ENCODE measurements at places on chromosomes 7 and 10.

DNA sequence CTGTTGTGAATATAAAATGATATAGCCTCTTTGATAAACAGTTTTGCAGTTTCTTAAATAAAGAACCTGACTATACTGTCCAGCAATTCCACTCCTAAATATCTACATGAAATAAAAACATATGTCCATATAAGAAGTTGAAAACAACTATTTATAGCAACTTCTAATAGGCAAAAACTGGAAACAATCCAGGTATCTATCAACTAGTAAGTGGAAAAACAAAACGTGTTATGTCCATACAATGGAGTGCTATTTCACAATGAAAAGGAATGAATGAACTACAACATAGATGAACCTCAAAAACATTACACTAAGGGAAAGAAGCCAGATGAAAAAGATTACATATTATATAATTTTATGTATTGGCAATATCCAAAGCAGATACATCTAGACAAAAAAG is 268.9 kb downstream of the CSTF2T start:
- no peak for DNase-seq

GRCh38 chr7:68971634-68972340 is 626.5 kb upstream of the AUTS2 start:
- no peak for DNase-seq

DNA sequence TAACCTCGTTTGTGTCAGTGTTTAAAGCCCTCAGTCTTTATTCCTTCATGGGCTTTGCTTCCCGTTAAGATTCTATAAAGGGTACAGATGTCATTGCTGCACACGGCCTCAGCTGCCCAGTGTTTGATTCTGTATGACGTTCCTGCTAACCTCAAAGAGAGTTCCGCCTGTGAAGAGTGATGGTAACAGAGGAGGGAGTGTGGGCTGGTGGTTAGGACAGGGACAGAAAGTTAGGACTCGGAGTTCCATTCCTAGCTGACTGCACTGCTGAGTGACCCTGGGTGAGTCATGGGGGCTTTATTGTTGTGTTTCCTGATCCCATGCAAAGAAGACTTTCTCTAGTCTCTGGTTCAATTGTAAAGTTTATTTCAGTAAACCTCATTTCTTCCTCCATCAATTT is 227.1 kb downstream of the DYNC1I1 start:
- no peak for DNase-seq

GRCh38 chr10:130931256-130931655 is 380.3 kb downstream of the TCERG1L start:
- DNase-seq, result no peak

DNA sequence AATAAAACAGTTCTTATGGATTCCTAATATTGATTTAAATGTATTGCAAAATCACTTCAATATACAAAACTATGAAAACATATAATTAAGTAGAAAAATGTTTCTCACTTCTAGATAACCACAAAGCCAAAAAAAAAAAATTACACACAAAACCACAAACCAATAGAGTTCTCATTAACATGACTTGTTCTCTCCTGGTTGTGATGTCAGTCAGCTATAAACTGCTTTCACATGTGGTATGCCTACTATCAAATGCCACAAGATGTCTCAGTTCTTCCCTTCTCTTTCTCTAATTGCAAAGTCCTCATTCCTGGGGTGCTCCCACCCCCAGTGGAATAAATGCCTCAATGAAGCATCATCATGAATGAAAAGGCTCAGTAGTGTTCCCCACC is 16.6 kb downstream of the GNAI1 start:
- no peak for DNase-seq

DNA sequence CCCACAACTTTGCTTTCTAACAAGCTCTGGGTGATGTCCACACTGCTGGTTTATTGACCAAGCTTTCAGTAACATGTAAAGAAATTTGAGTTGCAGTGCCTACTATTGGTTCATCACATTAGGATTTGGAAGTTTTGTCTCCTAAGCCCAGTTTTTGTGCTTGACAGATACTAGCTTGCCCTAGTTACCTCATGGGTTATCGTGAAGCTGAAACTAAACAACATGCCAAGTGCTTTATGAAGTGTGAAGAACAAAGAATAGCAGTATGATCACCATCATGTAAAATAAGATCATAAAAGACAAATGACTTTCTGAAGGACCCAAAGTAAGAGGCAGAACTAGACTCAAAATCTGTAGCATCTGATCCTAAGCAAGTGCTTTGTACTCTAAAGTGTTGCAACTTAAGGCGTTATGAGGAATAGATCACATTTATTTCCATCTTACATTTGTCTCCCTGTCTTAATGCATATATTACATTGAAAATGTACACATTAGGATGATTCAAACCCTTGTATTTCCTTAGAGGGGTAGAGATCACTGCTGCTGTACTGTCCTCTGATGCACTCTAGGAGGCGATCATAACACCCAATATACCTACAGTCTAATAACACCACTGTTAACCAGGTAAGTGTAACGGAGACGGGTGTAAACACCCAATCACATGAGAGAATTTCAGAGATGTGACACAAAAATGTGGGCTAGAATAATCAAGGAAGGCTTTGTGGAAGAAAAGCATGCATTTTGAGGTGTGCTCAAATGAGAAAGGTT is 71.3 kb downstream of the NRCAM start:
- DNase-seq, result no peak

DNA sequence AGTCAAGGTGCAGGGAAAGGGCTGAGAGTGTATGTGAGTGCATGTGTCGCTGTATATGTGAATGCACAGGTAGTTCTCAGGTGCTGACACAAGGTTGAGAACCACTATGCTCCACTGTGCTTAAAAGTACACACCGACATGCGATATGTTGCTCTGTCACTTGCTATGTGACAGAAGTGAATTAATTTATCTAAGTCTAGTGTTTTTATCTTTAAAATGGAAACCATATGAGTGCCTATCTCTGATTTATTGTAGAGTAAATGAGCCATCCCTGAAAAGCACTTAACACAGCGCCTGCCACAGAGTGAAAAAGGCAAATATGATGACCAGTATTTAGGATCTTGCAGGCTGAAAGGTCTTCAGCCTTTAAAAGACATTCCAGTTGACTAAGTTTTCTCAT is 4.9 kb downstream of the SLC35B4 start:
- no peak for DNase-seq
